ENCODE measurements at places on chromosomes 11 and 22.

DNA sequence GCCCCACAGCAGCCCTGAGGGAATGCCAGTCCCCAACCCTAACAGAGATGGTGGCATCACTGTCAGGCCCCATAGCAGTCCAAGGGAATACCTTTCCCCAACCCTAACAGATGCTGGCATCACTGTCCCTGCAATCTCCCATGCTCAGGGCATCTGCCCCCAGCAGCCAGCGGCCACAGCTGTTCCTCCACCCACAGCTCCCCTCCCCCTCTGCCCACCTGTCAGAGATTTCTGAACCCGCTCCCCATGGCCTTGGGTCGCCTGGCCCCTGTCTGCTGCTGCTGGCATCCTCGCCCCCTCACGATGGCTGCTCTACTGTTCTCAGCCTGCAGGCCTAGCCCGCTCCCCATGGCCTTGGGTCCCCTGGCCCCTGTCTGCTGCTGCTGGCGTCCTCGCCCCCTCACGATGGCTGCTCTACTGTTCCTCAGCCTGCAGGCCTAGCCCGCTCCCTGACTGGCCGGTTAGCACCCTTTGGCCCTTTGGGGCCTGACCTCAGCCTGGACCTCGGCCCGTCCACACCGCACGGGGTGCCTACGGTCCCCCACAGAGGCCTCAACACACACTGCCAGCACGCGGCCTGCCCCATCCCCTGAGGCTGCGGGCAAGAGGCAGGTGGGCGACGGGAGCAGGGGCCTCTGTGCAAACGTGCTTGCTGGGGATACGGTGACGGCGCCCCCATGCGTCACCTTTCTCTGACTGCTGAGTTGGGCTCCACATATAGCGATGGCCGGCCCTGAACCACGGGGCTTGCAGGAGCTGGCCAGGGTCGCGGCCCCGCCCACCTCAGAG, 20.7 kb downstream of the CHID1 start:
- DNase-seq, result no peak

GRCh38 chr11:35874751-35875450, 69.0 kb upstream of the LDLRAD3 start:
- DNase-seq, result no peak

- DNase-seq, result no peak
These were observed 420 bp upstream of the TRIM44 start for GRCh38 chr11:35662061-35662648.

DNA sequence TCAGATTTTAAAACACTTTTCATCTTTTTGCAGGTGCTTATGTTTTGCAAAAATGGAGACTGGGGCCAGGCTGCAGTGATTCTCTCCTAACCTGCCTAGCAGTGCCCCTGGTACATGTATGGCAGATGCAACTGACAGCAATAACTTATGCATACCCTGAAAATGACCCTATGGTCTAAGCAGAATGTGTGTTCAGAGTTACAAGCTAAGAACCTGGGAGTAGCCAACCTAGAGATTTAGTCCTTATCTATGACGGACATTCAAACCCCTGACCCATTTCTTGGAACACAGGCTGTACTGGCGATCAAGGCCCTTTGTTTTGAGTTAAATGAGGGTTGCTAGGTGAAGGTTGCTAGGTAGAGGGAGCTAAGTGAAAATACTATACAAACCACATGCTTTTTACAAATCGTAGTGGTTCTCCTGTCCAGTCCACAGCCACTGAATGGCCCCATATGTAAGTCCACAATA, 184.9 kb upstream of the SESN3 start:
- DNase-seq, result no peak

- DNase-seq, result no peak
These were observed 1075.5 kb downstream of the OPCML start for GRCh38 chr11:132456751-132457328.

GRCh38 chr11:100632941-100633452, 54.1 kb upstream of the ARHGAP42 start:
- no peak for DNase-seq

- DNase-seq, result no peak
These were observed 530.6 kb upstream of the KIRREL3 start for GRCh38 chr11:127531167-127531566.

GRCh38 chr22:46777609-46777970, 15.1 kb downstream of the TBC1D22A start:
- DNase-seq, result no peak

DNA sequence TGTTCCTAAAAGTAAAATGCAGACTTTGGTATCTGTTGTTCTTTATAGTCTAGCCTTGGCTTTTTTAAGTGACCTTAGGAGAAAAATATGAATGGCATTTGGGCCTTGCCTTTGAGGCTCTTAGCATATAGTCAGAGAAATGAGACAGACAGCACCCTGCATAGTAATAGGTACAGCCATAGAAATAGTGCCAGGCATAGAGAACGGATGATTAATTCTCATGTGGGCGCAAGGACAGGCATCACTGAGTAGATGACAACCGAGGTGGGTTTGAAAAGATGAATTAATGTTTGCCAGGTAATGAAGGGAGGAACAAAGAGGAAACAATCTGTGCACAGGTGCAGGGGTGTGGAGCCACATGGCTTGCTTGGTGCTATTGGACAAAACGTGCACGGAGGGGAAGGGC, 90.5 kb downstream of the BMAL1 start:
- DNase-seq, result no peak

DNA sequence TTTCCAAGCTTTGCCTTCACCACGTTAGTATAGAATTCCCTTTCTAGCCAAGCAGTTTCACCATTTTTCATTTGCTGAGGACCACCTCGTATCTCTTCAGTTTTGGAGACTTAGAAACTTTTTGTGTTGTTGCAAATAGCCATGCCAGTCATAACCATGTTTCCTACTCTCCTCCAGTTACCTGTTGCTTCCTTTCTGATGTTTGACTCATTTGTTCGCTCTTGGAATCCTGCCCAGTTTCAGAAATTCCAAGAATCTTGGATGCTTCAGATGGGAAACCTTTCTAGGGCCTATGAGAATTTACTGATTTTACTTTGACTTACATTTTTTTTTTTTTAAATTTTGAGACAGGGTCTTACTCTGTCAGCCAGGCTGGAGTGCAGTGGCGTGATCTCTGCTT, 65.4 kb downstream of the PPP6R3 start:
- DNase-seq, result no peak
